ENCODE measurements at places on chromosomes 7 and 10.

DNA sequence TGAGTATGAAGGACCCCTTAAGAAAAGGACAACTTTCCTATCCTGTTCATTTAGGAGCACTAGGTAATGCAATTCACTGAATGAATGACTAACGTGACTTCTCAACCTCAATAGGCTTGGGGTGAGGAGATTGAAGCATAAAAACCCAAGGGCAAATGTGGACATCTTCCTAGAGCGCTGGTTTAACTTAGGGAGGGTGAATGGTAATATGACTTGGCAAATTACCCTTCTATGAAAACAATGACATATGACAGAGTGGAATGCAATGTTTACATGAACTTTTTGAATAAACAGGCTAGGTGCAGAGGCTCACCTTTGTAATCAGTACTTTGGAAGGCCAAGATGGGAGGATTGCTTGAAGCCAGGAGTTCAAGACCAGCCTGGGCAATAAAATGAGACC, 83.9 kb upstream of the ANK3 start:
- DNase-seq, result no peak

DNA sequence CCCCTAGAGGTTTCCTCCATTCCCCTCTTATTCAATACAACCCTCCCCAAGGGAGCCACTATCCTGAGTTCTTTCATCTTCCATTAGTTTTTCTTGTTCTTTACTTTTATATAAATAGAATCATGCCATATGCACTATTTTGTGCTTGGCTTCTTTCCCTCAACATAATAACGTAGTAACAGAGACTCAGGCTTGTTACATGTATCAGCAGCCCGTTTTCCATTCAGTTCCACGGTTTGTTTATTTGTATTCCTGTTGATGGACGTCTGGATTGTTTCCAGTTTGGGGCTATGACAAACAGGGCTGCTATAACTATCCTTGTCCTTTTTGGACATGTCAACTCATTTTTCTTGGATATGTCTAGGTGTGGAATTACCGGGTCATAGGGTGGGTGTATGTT, 264.4 kb upstream of the MKI67 start:
- DNase-seq, result no peak

DNA sequence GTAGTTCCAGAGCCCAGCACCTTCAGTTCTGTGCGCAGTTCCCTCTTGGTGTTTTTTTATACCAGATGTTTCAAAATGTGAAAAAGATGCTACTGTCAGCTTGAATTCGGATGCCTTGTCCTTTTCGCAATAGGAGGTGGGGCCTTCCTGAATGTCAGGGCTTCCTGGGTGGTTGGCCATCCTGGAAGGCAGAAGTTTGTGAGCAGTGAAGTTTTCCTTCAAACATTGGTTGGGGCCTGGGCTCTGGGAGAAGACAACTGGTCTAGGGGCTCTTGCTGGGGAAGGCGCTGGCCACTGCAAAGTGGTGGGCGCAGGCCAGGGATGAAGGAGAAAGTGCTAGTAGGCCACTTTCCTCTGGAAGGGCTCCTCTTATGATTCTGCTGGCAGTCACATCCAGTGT, 56.8 kb upstream of the JAZF1 start:
- no peak for DNase-seq

DNA sequence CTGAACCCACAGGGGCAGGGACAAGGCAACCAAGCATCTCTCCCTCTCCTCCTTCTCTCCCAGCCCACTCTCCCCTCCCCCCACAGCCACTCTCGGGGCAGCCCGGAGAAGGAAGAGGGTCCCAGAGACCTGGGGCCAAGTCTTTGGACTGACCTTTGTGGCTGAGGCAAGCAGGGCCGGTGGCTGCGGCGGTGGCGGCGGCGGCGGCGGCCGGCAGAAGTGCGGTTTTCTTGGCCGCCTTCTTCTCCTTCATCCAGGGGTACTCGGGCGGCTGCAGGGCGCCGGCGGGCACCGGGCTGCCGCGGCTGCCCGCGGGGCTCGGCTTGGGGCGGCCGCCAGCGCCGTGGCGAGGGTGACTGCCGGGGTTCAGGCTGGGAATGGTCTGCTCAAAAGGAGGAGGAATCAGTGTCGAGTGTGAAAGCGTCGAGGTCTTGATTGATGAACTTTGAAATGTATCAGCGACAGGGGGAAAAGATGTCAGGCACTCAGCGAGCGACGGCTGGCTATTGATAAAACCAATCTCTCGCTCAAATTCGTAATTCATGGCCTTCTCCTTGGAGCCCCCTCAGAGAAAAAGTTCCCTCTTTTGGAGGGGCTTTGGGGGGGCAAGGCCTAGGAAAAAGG, 414 bp downstream of the HOXA2 start:
- DNase-seq, result no peak
